ENCODE measurements at places on chromosomes 5 and 9.
A peak's percentile ranks its signal among the peaks of the same experiment; 100 is the strongest.

DNA sequence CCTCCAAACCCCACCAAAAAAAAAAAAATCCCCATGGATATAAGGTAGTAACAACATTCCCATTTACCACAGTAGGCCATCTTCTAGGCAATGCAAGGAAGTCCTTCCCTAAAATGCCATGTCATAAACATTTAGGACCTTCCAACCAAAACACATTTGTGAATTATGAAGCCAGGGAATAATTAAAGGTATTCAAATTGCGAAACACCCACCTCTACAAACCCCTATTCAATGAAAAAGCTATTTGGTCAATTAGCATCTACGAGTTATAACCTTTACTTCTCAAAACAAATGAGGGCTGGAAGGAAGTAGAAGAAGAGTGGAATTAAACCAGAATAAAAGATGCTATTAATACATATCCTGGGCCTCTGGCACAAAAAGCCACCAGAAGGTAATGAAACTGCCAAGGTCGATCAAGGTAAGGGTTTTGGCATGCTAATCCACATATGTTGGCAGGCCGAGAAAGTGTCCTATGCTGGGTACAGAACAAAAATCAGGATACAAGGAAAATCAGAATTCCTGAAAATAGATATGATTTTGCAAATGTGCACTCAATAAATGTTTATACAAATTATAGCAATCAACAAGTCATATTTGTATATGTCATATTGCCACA lies 47.7 kb downstream of the MTMR12 start:
- no peak for DNase-seq

- DNase-seq: no peak
Measured at GRCh38 chr5:115374057-115374775, 77.8 kb upstream of the CCDC112 start.

DNA sequence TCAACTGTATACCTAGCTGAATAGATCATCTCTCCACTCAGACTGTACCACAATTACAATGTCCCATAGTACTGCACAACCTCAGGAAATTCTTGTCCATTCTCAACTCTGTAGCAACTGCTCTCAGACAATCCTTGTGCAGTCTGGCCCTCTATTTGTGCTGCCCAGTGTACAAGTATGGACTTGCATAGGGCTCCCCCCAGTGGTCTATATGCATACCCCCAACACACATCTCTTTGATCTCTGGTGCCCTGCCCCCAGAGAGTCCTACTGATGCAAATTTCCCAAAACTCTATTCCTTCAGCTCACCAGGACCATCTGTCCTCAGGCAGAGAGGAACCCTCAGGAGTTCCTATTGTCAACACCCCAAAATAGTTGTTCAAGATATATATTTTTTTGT lies 205.3 kb downstream of the SLCO4C1 start:
- DNase-seq: no peak

DNA sequence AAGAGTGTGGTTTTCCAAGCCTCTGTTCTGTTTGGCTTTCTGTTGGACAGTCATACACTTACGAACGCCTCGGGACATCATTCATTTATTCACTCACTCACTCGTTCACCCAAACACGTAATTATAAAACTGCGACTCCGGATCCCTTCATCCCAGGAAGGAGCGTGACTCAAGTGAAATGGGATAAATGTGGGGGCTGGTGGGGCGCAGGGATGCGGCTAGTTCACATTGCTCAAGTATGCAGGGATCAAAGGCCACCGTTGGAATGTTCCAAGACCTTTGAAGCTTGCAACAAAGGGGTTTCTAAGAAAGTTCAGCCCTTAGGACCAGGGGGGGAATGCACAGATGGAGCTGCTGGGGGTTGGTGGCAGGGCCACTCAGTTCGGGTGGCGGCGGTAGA lies 64.2 kb downstream of the CFAP77 start:
- no peak for DNase-seq

DNA sequence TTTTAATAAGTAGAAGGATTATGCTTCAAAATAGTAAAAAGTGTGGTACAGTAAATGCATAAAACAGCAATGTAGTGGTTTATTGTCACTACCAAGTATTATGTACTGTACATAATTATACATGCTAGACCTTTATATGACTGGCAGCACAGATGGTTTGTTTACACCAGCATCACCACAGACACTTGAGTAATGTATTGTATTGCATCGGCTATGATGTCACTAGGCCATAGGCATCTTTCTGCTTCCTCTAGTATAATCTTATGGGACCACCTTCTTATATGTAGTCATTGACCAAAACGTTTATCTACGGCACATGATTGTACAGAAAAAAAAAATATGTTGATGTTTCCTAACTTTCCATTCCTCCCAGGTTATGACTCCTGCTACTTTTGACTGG lies 31.9 kb upstream of the SSBP2 start:
- DNase-seq: no peak

- DNase-seq: no peak
Measured at GRCh38 chr9:112311497-112311896, 21.9 kb downstream of the PTBP3 start.

DNA sequence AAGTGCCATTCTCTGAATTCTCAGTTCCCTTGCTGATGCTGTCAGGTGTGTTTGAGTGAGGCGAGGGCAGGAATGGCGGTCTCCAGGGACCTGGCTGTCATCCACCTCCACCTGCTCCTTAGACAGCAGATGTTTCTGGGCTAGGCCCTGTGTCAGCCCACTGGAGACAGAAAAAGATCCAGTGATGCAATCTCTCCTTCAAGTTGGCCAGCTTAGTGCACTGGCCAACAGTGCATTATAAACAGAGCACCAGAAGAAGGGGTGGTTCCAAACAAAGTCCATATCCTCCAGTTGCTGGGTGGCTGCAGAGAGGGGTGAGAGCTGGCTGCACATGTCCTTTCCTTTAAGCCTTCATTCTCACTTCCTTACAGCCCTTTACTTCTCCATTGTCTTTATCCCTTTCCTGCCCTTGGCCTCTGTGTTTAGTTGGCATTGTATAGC lies 26.5 kb downstream of the NANS start:
- peak; percentile 22 for DNase-seq

GRCh38 chr5:102511666-102512065 lies 12.9 kb upstream of the SLCO6A1 start:
- peak; percentile 65 for DNase-seq

GRCh38 chr9:4308482-4308881 lies 8.6 kb upstream of the GLIS3 start:
- DNase-seq: no peak

GRCh38 chr9:124389146-124389939 lies 25.9 kb downstream of the PSMB7 start:
- peak; percentile 41 for DNase-seq

DNA sequence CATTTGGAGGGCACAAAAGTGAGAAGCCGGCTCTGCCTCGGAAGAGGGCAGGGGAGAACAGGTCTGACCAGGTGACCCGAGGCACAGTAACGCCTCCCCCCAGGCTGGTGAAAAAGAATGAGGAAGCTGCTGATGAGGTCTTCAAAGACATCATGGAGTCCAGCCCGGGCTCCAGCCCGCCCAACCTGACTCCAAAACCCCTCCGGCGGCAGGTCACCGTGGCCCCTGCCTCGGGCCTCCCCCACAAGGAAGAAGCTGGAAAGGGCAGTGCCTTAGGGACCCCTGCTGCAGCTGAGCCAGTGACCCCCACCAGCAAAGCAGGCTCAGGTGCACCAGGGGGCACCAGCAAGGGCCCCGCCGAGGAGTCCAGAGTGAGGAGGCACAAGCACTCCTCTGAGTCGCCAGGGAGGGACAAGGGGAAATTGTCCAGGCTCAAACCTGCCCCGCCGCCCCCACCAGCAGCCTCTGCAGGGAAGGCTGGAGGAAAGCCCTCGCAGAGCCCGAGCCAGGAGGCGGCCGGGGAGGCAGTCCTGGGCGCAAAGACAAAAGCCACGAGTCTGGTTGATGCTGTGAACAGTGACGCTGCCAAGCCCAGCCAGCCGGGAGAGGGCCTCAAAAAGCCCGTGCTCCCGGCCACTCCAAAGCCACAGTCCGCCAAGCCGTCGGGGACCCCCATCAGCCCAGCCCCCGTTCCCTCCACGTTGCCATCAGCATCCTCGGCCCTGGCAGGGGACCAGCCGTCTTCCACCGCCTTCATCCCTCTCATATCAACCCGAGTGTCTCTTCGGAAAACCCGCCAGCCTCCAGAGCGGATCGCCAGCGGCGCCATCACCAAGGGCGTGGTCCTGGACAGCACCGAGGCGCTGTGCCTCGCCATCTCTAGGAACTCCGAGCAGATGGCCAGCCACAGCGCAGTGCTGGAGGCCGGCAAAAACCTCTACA lies 11.8 kb downstream of the QRFP start:
- DNase-seq: peak; percentile 67

GRCh38 chr9:32398207-32398606 lies 13.8 kb downstream of the ACO1 start:
- DNase-seq: peak; percentile 73

GRCh38 chr9:70003901-70004714 lies 39.5 kb upstream of the MAMDC2 start:
- DNase-seq: no peak

All from Ammon's horn (tissue), 1 donor.